Left cardiac atrium (tissue), 4 donors: ENCODE measurements at places on chromosomes 12 and 14. TPM values are rescaled to one million over a fixed set of nuclear protein-coding genes. Genes with fewer than 3 reads are reported as not detected.

RND1 gene
- total RNA-seq: 0.79 TPM

GUCY2C gene
- not detected for total RNA-seq

GPRC5D gene
- not detected for total RNA-seq

PRH2 gene
- total RNA-seq: not detected

NRIP2 gene
- 1.8 TPM for total RNA-seq

KRT77 gene
- total RNA-seq: not detected

SLC6A12 gene
- total RNA-seq: 0.65 TPM

KRT81 gene
- not detected for total RNA-seq

CLEC9A gene
- not detected for total RNA-seq

CCDC198 gene
- not detected for total RNA-seq

GPR84 gene
- total RNA-seq: 0.55 TPM

CCDC196 gene
- total RNA-seq: not detected

SDR9C7 gene
- total RNA-seq: not detected

ESR2 gene
- 1.3 TPM for total RNA-seq

AICDA gene
- 0.10 TPM for total RNA-seq

C1R gene
- 331 TPM for total RNA-seq

CNTN1 gene
- total RNA-seq: 0.44 TPM

PPM1A gene
- total RNA-seq: 73.2 TPM
